Osteoblast (primary cell): ENCODE measurements at places on chromosomes 11 and 22. TPM values are rescaled to one million over a fixed set of nuclear protein-coding genes. Genes with fewer than 3 reads are reported as not detected.

Gene LRRN4CL
- 9.1 and 13.8 TPM in 2 replicates for total RNA-seq

Gene MUC5AC
- total RNA-seq, result not detected in 2 replicates

Gene APOA4
- total RNA-seq, result not detected in 2 replicates

Gene ADAMTS15
- total RNA-seq, result 2.1 and 4.3 TPM in 2 replicates

Gene SCGB2A2
- total RNA-seq, result not detected in 2 replicates

Gene PANX3
- not detected in 2 replicates for total RNA-seq

Gene PHLDB1
- total RNA-seq, result 86.9 and 96.3 TPM in 2 replicates

Gene KCTD14
- 0.29 and 0.36 TPM in 2 replicates for total RNA-seq

GRCh38 chr11:113477321-113477720 lies 2.1 kb upstream of the DRD2 start:
- peaks cover 65% of the 10 kb centered on the region for H3K27me3 ChIP-seq
- H3K4me1 ChIP-seq, result no peaks in the 10 kb centered on the region
- H3K27ac ChIP-seq, result no peak overlapping the region

DNA sequence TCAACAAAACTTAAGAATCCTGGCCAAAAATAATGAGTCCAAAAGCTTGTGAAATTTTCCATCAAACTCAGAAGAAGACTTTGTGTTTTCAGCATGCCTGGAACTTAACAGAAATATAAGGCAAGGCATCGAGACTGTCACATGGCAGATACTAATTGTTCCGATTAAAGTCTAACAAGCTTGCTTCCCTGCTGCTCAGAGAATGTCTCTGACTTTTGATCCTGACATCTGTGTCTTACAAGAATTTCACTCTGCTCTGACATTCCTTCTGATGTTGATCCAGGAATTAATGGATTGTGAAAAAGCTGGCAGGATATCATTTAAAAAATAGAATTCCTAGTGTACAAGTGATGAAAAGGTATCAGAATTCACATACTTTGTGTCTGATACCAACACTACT lies 170.2 kb downstream of the DCDC1 start:
- no peak overlapping the region for H3K27ac ChIP-seq
- H3K4me3 ChIP-seq, result no peak overlapping the region
- no peaks in the 10 kb centered on the region for H3K4me1 ChIP-seq
- H3K36me3 ChIP-seq, result no peaks in the 10 kb centered on the region
- H3K27me3 ChIP-seq, result no peaks in the 10 kb centered on the region
- DNase-seq, result no peak

DNA sequence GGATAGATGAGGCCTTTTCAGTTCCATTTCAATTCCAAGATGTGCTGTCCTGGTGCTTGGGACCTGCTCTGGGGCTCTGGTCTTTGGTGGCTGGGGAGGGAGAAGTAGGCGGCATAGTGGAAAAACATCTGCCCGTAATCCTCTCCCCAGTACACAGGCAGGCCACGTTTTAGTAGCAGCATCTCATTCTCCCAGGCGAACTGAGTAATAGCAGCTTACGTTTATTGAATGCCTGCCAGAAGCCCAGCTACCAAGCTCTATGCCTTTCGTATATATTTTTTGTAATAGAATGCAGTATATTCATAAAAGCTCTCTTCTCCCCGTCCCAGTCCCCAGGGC lies 11.4 kb downstream of the ACO2 start:
- no peaks in the 10 kb centered on the region for H3K27me3 ChIP-seq
- H3K27ac ChIP-seq, result peak overlapping the region; percentile 85

GRCh38 chr22:31332010-31332409 lies 14.1 kb downstream of the PATZ1 start:
- DNase-seq, result no peak
- no peak overlapping the region for H3K4me3 ChIP-seq

DNA sequence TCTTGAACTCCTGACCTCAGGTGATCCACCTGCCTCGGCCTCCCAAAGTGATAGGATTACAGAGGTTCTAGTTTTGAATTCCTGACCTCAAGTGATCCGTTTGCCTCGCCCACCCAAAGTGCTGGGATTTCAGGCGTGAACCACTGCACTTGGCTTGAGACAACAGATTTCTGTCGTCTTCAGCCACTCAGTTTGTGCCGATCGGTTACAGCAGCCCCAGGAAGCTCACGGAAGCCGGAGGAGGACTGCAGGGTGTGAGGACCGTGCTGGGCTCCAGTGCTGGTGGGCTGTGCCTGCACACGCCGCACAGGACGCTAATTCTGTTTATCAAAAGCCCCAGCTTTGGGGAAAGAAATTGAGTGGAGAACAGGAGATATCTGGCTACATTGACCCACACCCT lies 82.0 kb downstream of the CELSR1 start:
- no peak overlapping the region for H3K27ac ChIP-seq
- no peak for DNase-seq
- peaks cover 19% of the 10 kb centered on the region for H3K27me3 ChIP-seq
- no peaks in the 10 kb centered on the region for H3K4me1 ChIP-seq
- no peak overlapping the region for H3K4me3 ChIP-seq

GRCh38 chr11:19102521-19102900 lies 14.5 kb upstream of the ZDHHC13 start:
- no peaks in the 10 kb centered on the region for H3K36me3 ChIP-seq
- no peak overlapping the region for H3K27ac ChIP-seq
- H3K4me3 ChIP-seq, result no peak overlapping the region
- no peaks in the 10 kb centered on the region for H3K4me1 ChIP-seq
- no peak for DNase-seq

GRCh38 chr11:108858622-108859021 lies 193.8 kb downstream of the DDX10 start:
- H3K4me1 ChIP-seq, result peaks cover 13% of the 10 kb centered on the region
- H3K4me3 ChIP-seq, result no peak overlapping the region
- no peaks in the 10 kb centered on the region for H3K27me3 ChIP-seq
- H3K36me3 ChIP-seq, result no peaks in the 10 kb centered on the region

DNA sequence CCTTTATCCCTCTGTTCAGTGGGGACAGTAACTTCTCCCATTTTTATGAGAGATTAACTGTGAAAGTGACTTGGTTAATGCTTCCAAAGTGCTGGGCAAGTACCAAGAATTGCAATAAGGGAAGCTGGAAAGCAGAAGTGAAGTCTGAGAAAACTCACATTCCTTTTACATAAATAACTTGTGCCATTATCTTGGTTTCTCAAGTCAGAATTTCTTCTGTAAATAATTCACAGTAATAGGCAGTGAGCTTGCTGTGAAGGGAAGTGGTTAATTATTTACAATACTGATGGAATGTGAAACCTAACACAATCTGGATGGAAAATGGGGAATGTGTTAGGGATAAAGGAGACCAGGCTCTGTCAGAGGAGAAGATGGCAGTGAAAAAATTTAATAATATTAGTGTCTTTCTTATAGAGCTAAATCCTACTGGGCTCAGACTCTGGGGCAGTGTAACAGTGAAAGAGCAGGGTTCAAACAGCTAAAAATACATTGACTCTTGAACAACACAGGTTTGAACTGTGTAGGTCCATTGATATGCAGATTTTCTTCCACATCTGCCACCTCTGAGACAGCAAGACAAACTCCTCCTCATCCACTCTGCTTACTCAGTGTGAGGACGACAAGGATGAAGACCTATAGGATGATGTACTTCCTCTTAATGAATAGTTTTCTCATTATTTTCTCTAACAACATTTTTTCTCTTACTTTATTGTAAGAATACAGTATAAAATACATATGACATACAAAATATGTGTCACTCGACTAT lies 251.5 kb upstream of the ISX start:
- H3K4me3 ChIP-seq, result no peak overlapping the region
- no peaks in the 10 kb centered on the region for H3K27me3 ChIP-seq
- H3K36me3 ChIP-seq, result no peaks in the 10 kb centered on the region
- no peaks in the 10 kb centered on the region for H3K4me1 ChIP-seq

GRCh38 chr11:80420374-80420773 lies 979.5 kb upstream of the TENM4 start:
- no peak overlapping the region for H3K4me3 ChIP-seq
- H3K36me3 ChIP-seq, result no peaks in the 10 kb centered on the region
- no peak for DNase-seq
- no peaks in the 10 kb centered on the region for H3K4me1 ChIP-seq

DNA sequence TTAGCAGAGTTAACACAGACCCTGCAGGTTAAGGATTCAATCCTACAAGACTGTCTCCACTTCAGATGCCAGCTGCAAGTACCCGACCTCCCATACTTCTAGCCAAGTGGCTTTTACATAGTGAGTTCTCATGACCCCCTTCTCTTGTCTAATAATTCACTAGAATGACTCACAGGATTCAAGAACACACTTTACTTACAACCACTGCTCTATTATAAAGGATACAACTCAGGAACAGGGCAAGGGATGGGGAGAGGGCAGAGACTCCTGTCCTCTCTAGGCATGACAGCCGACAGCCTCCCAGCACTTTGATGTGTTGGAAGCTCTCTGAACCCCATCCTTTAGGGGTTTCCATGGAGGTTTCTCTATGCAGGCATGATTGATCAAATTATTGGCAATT lies 60.0 kb downstream of the MYO18B start:
- H3K4me1 ChIP-seq, result no peaks in the 10 kb centered on the region
- H3K36me3 ChIP-seq, result no peaks in the 10 kb centered on the region
- DNase-seq, result no peak
- H3K27me3 ChIP-seq, result peaks cover 7% of the 10 kb centered on the region

DNA sequence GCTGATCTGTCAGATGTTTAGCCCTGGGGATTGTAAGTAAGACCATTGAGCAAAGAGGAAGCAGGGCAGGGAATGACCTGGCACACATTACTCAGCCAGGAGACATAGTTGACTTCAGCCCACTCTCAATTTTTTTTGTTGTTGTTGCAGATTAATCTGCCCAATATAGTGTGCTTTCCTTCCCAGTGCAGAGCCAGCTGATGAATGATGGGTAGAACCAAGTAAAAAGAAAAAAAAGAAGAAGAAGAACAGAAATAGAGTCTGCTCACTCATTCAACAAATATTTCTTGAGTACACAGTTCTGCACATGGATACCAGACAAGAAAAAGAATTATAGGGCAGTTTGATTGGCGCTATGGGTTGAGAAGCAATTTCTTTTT lies 292.7 kb downstream of the ETS1 start:
- H3K27ac ChIP-seq, result peak overlapping the region; percentile 25
- peaks cover 24% of the 10 kb centered on the region for H3K4me1 ChIP-seq
- H3K4me3 ChIP-seq, result no peak overlapping the region
- no peak for DNase-seq

DNA sequence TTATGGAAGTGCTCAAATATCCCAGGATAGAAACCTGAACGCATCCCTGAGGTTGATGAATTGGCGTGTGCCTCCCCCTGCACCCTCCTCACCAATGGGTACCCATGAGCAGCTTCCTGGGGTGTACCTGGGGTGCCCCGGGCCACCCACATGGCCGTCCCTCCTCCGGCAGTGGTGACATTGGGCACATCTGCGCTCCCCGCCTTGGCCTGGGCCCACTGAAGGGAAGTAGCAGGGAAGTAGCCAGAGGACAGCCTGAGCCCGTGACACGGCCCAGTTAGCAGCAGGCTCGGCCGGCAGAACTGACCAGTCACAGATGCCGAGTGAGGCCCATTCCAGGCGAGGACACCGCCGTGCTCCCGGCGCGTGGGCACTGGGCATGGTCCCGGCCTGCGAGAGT lies 16.7 kb downstream of the MRPL23 start:
- no peak overlapping the region for H3K4me3 ChIP-seq
- H3K4me1 ChIP-seq, result no peaks in the 10 kb centered on the region

DNA sequence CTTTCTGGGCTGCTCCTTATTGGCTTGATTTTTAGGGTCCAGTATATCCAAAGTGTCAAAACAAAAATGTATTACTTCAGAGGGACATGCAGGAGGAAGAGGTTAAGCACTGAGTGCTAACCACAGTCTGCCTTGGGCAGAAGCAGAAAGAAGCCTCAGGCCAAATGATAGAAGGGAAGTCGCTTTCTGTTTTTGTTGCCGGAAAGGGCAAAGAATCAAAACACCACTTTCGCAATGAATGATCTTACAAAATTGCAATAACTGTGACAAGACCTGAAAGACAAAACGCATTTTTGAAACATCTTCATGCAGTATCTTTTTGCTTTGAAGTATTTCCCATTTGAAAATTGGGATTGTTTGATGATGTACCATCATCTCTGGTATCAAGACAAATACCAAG lies 70.1 kb upstream of the PICALM start:
- DNase-seq, result no peak
- H3K36me3 ChIP-seq, result no peaks in the 10 kb centered on the region
- no peaks in the 10 kb centered on the region for H3K27me3 ChIP-seq
- peaks cover 25% of the 10 kb centered on the region for H3K4me1 ChIP-seq

GRCh38 chr22:45804986-45805325 lies 133.3 kb downstream of the ATXN10 start:
- no peaks in the 10 kb centered on the region for H3K27me3 ChIP-seq
- no peak overlapping the region for H3K4me3 ChIP-seq
- H3K36me3 ChIP-seq, result peaks cover 16% of the 10 kb centered on the region
- H3K27ac ChIP-seq, result peak overlapping the region; percentile 66
- DNase-seq, result no peak
- H3K4me1 ChIP-seq, result peaks cover 28% of the 10 kb centered on the region

DNA sequence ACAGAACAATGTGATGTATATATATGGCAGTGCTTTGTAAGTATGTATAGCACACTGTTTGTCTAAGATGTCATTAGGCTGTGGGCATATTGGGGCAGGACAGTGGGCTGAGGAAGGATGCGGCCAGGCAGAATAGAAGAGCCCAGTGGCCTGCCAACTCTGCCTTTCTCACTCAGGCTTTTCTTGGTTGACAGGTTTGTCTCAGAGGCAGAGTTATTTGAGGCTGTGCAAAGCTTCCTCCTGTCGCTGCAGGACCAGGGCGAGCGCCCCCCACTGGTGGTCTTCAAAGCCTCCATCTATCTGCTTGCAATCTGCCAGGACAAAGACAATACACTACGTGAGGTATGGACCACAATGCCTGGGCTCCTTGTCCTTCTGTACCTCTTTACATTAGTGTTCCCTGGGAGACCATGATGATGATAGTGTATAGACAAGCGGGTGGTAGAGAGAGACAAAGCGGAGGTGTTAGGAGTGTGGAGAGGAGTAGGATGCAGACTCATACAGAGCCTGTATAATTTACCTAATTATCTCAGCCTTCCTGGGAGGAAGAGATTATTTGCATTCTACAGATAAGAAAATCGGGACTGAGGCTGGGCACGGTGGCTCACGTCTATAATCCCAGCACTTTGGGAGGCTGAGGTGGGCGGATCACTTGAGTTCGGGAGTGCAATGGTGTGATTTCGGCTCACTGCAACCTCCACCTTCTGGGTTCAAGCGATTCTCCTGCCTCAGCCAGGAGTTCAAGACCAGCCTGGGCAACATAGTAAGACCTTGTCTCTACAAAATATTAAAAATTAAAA lies 37.3 kb upstream of the CCDC134 start:
- no peak overlapping the region for H3K27ac ChIP-seq
- no peak overlapping the region for H3K4me3 ChIP-seq
- no peaks in the 10 kb centered on the region for H3K27me3 ChIP-seq
- no peak for DNase-seq
- H3K4me1 ChIP-seq, result no peaks in the 10 kb centered on the region

DNA sequence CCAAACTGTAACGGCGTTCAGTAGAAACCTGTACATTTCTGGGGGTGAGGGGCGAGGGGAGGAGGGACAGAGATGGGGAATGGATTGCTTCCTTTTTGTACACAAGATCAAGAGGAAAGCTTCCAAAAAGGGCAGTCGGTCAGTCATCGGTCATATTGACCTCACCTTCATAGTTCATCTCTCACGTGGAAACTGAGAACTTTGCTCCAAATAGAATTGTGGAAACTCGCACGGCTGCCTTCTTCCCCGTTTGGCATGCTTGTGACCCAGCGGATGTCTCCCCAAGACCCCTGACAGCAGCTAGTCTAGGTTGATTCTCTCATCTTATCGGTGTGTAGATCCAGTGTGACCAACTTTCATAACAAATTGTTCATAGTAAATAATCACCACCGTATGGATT lies 47.6 kb downstream of the KCNC1 start:
- peaks cover 5% of the 10 kb centered on the region for H3K27me3 ChIP-seq
- DNase-seq, result no peak
- H3K4me1 ChIP-seq, result peaks cover 10% of the 10 kb centered on the region
